ENCODE measurements at places on chromosomes 12 and 14. TPM values are rescaled to one million over a fixed set of nuclear protein-coding genes. Genes with fewer than 3 reads are reported as not detected.

DNA sequence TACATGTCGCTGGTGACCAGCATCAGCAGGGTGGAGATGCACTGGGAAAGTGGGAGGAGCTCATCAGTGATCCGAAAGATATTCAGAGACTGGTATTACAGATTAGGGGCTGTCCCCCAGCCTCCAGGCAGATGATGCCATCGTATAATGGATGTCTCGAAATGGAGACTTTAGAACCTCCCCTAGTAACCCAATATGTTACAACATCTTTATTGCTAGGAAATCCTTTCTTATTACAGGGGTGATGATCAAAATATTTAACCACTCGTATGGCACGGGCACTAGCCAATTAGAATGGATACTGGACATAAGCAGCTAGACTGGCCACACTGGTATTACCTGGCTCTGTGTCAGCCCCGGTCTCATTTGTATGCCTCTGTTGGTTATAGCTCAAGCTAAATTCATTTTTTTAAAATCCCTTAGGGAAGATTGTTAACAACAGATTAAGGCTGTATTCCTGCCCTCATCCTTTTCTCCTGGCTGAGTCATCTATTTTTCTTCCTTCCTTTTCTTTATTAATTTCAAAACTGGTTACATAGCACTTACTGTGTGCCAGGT lies 10.8 kb upstream of the CEBPE start:
- no peaks in the 10 kb centered on the region for H3K4me1 ChIP-seq
- no peak for DNase-seq

RNF212B gene
- not detected for total RNA-seq

DNA sequence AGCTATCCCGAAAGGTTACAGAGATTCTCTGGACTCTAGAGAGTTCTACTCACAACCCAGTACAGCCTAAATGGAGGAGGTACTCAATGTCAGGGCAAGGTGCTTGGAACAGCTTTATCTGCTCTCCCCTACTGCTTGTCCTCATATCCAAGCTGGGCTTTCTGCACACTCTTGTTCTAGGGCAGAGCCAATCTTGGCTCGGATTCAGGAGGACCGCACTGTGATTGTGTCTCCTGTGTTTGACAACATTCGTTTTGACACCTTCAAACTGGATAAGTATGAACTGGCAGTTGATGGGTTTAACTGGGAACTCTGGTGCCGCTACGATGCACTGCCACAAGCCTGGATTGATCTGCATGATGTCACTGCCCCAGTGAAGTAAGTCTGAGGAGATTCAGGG lies 25.0 kb downstream of the GALNT8 start:
- DNase-seq, result no peak
- no peaks in the 10 kb centered on the region for H3K4me1 ChIP-seq
- H3K27ac ChIP-seq, result no peak overlapping the region
- H3K4me3 ChIP-seq, result no peak overlapping the region

DNA sequence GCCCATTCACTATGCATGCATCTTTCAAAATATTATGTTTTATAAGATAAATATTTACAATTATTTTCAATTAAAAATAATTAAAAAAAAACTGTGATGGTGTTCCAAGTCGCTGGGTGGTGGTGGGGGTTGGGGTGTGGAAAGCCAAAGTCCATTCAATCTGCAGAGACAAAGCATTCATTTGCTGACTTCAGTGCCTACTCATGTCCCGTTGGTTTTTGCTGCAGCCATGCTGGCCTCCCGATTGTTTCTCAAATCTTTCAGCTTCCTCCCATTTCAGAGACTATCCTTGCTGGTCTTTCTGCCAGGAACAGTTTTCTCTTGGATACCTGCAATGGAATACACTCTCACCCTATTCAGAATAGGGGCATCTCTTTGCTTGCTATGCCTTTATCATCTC lies 331.5 kb upstream of the NOVA1 start:
- no peak for DNase-seq
- H3K36me3 ChIP-seq, result no peaks in the 10 kb centered on the region
- H3K27me3 ChIP-seq, result no peaks in the 10 kb centered on the region
